DMS53 (cell line): ENCODE measurements at places on chromosomes 5 and 9.

GRCh38 chr5:41695920-41696582 is 174.2 kb downstream of the OXCT1 start:
- peak; percentile 3 for DNase-seq

GRCh38 chr9:124218438-124218982 is 39.2 kb upstream of the NEK6 start:
- peak; percentile 97 for DNase-seq

DNA sequence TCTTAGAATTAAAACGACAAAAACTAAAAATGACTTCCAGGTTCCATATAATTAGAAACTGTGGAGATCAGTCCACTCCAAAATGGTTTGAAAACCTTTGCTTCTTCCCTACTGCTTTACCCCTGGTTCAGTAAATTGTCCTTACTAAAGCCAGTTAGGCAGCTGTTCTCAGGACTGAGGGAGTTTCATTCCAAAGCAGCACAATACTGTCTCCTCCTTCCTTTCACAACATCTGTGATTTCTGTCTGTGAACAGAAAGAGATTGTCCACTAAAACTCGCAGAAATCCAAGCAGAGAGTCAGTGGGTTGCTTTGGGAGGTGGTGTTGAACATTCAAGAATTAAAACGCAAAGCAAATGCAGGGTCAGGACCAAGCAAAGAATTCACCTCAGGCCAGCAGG is 740.8 kb upstream of the ZNF608 start:
- DNase-seq: no peak

DNA sequence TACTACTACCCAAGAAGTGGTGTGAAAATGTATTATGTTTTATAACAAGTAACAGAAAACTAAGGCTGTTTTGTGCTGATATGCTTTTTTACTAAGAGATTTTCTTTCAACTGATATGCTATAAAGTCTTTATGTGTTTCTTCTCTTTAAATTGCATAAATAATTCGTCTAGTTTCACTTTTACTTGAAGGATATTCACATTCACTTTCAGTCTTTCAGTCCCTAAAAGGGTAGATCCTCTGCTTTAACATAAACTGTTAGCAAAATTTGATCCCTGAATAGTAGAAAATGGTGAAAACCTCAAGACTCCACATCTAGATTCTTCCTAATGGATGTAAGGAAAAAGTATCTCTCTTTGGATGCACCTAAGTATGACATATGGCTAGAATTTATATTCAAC is 69.0 kb upstream of the FST start:
- no peak for DNase-seq

GRCh38 chr5:96823900-96824380 is 16.2 kb upstream of the ERAP1 start:
- DNase-seq: peak; percentile 8

- DNase-seq: no peak
These were observed 28.9 kb downstream of the DCP2 start for GRCh38 chr5:113005454-113005853.

GRCh38 chr5:122009436-122009835 is 47.7 kb downstream of the SRFBP1 start:
- no peak for DNase-seq

- no peak for DNase-seq
These were observed 23.9 kb upstream of the NR5A1 start for GRCh38 chr9:124531115-124531514.

DNA sequence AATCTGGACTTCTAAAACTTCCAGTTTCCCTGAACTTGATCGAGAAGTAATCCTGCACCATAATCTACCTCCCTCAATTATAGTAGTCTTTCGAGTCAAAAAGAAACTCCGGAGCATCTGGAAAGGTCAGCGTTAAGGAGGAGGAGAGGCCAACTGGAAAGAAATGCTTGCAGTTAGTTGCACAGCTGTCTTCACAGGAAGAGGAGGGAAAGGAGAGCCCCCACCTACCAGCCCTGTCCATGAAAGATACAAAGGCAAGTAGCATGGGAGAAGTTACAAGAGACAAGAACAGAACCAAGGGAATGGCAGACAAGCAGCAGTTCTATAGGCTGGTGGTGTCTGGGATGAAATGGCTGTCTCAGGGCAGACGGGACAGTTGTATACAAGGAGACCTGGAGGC is 170.6 kb downstream of the RAB3C start:
- DNase-seq: no peak

DNA sequence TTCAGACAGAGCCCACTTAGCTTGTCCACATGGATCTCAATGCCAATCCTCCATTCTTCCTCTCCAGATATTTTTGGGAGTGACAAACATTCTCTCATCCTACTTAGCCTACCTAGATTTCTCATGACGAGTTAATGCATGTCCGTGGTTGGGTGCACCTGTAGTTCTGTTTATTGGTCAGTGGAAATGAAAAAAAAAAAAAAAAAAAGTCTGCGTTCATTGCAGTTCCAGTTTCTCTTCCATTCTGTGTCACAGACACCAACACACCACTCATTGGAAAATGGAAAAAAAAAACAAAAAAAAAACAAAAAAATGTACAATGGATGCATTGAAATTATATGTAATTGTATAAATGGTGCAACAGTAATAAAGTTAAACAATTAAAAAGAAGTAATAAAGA is 59.0 kb downstream of the BASP1 start:
- no peak for DNase-seq

DNA sequence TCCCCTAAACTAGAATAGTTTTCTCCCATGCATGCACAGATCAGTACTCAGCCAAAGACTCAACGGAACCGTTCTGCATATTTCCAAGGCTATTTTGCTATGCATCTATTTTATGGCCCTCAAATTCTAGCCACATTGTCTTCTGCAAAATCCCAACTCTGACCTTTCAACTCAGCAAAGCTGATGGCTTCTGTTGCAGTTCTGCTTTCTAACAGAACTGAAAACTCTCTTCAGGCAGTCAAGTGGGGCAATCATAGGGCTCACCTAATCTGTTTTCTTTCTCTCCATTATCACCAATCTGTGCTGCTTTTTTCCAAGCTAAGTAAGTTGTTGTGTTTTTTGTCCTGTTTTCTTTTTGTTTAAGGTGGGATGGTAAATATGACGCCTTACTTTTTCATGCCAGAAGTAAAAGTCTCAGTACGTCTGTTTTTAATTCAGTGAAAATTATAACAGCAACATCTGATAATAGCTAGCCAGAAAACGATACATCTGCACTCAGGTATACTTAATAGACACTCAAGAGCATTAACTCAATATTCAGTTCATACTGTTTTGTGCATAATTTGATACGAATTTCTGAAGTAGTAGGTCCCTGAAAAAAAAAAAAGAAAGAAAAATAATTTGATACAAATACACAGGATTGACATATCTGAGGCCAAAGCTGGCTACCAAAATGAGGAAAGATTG is 454.3 kb downstream of the TLE1 start:
- DNase-seq: no peak

GRCh38 chr5:106755789-106756188 is 914.9 kb downstream of the EFNA5 start:
- DNase-seq: peak; percentile 29

GRCh38 chr5:72561148-72561972 is 54.1 kb upstream of the ZNF366 start:
- no peak for DNase-seq

GRCh38 chr9:108567571-108567970 is 288.2 kb downstream of the ACTL7B start:
- DNase-seq: no peak

DNA sequence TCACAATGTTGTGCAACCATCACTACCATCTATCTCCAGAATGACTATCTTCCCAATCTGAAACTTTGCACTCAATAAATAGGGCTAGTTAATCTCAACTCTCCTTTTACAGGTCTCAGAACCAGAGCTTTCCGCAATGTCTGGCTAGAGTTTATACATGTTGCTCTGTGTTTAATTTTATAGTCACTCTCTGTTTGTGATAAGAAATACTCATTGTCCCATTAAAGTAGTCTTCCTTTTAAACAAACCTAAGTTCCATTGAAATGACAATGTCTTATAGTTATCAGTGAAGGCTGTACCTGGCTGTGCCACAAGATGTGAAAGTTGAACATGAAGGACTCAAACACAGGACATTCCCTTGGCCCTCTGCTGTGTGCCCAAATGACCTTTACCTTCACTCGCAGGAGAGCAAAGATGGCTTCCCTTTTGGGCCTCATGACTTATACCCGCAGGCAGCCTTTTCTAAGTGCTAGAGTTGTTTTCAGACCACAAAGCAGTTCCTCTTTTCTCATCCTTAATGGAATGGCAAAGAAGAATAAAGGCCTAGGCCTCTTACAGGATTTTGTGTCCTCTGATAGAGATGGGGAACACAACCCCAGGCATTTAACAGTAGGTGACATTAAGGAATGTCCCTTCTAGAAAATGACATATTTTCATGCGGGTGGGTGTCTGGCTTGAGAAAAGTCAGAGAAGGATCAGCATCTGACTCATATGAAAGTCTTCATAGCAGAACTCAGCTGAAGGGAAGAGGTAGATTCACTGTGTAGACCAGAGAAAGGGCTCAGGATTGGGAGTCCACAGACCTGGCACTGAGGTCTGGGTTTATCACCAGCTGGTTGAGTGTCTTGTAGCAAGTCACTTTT is 69.6 kb upstream of the ATP10B start:
- no peak for DNase-seq

DNA sequence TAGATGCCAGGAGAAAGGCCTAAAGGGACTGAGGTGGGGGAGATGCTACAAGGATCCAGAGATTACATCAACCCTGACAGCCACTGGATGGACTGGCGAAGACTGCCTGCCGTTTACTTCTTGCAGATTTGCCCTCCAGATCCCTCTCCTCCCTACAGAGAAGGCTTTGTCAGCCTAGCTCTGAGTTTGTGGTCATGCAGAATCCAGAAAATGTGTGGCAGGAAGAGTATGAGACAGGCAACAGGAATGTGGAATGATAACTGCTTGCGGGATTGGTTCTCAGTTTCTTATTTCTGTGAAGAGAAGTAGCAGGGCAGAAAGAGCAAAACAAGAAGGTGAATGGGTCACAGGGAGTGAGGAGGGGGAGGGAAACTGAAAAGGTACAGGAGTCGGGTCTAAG is 129.6 kb downstream of the TLE1 start:
- no peak for DNase-seq

GRCh38 chr5:74166064-74166463 is 474.5 kb downstream of the ENC1 start:
- DNase-seq: no peak

DNA sequence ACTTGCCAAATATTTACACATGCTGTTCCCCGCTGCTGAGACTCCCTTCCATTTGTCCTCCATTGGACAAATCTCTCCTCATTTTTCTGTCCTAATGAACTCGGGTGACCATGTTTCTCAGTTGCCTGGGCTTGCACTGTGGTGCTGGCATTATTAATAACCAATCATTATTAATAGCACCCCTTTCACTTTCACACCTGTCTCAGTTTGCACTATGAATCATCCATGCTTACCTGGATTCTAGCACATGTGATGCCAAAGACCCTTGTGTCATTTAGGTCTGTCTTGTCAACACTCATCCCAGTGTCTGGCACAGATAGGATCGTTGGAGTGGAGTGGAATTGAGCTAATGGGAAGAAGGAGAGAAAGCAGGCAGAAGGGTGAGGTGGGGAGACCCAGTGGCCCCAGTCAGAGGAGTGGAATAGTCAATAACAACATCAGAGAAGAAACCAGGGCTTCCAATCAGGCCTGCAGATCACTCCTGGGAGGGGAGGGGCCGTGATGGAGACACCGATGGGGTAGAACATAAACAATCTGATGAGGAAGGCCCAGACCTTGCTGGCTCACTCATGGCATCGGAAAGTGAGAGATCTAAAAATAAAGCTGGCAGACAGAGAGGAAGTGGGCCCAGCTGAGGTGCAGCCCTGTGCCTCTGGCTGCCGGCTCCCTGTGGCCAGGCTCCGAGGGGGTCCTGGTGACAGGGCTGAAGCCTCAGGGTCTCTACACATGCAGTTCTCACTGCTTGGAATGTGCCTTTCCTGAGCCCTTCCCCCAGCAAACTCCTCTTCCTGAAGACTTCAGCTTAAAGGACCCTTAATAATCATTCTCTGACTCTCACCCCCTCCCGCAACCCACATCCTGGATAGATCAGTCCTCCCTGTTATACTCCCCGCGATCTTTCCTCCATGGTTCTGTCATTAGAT is 33.5 kb upstream of the CRB2 start:
- peak; percentile 27 for DNase-seq

GRCh38 chr9:111678293-111678692 is 16.9 kb downstream of the GNG10 start:
- DNase-seq: no peak

DNA sequence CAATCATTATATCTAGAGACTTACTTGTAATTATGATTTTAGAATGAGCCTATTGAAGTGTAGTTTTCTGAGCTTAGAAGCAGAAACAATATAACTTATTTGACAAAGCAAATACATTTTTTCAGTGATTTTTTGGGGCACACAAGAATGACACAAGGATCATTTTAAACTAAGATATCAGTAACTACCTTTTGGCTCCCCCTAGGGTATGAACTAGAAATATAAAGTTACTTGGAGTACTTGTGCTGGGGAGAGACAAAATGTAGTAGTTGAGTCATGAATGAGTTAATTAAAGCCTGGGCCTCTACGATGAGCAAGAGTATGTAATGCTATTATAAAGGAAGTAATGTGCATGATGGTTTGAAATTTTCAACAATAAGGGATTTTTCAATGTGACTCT is 1244.1 kb upstream of the ACO1 start:
- DNase-seq: peak; percentile 41

- DNase-seq: no peak
These were observed 611.0 kb upstream of the KLF4 start for GRCh38 chr9:108100571-108100970.

- DNase-seq: no peak
These were observed 209.7 kb downstream of the ARHGEF28 start for GRCh38 chr5:73835726-73836125.

DNA sequence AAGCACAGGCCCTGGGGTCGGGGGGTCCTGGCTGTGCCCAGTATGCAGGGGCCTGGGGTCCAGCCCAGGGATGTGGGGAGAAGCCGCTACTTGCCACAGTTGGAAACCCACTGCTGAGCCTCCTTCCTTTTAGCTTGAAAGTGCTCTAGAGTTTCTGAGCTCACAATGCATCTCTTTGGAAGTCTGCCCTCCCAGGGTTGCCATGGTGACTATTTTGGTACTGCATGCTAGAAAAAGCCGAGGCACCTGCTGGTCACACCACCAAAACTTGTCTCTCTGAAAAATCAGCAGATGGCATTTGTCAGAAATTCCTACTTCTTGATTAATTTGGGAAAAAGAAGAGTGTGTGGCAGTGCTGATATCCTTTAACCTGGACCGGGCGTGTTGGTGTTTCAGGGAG is 151.8 kb downstream of the SEC61B start:
- DNase-seq: peak; percentile 8

GRCh38 chr9:127809540-127810377 is 7.1 kb downstream of the FPGS start:
- no peak for DNase-seq

DNA sequence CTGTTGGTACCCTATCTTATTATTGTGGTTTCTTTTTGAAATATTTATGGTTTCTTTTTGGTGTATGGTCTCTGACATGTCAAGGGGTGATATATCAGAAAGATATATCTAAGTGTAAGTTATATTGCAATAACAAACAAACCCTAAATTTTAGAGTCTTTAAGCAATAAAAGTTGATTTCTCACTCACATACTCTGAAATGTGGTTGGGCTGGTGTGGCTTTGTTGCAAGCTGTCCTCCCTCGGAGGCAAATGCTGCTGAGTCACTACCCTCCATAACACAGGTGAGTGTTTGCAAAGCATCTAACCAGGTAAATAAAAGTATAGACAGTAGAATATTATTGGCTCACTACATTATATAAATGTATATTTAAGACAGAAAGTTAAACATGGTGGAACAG is 253.2 kb downstream of the CDH18 start:
- peak; percentile 89 for DNase-seq
